D341Med (cell line): ENCODE measurements at places on chromosomes 5 and 9.
A peak's percentile ranks its signal among the peaks of the same experiment; 100 is the strongest.

- no peak for DNase-seq
Observed at GRCh38 chr9:78685471-78685870, 388.5 kb downstream of the PSAT1 start.

- DNase-seq, result no peak
Observed at GRCh38 chr5:139025651-139026050, 150.5 kb upstream of the LRRTM2 start.

GRCh38 chr5:133708331-133708850 lies 96.0 kb upstream of the FSTL4 start:
- DNase-seq, result no peak

DNA sequence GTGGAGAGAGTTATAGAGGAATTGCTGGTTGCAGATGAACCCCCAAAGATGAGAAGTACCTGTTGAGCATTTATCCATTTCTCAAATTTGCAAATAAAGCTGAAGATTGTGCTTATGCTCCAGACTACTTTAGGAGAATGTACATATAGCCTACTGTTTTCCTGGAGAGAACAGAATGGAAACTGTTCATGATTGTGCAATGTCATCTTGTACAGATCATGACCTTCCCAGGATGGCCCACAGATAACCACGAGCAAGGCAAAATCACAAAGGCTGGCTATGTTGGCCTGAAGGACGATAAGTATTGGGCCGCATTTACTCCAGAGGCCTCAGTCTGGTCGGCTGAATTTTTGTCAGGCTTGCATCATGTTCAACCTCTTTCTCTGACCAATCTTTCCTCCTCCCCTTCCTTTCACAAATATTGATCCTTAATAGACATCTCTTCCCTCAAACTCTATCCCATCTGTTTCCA lies 28.5 kb upstream of the RICTOR start:
- DNase-seq, result no peak

DNA sequence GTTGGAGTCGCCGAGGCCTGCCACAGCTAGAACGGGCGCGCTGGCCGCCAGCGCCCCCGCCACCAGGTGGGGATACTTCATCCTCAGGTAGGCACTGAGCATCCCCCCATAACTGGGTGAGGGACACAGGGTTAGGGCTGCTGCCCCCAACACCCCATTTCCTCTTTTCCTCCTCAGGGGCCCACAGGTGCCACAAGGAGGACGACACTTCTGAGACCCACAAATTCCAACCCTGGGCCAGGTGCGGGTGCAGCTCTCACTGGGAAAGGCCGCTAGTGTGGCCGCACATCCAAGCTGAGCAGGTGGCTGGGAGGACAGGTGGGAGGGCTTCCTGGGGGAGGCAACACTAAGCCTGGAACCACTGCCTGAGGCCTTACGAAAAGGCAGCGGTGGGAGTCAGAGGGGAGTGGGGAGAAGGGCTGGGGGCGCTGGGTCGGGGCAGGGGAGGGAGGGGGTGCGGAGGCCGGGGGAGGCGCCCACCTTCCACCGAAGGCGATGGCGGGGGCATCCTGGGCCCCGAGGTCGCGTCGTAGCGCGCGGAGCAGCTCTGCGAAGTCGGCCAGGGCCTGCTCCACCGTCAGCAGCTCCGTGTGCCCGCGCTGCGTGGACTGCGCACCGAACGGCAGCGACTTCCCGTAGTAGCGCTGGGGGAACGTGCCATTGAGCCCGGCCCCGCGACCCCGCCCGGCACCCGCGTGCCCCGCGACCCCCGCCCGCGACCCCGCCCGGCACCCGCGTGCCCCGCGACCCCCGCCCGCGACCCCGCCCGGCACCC lies 961 bp downstream of the DPP7 start:
- peak; percentile 68 for DNase-seq

GRCh38 chr5:172859966-172860365 lies 25.9 kb downstream of the ERGIC1 start:
- DNase-seq, result no peak

GRCh38 chr5:57179262-57180200 lies 5.7 kb downstream of the GPBP1 start:
- DNase-seq, result no peak

DNA sequence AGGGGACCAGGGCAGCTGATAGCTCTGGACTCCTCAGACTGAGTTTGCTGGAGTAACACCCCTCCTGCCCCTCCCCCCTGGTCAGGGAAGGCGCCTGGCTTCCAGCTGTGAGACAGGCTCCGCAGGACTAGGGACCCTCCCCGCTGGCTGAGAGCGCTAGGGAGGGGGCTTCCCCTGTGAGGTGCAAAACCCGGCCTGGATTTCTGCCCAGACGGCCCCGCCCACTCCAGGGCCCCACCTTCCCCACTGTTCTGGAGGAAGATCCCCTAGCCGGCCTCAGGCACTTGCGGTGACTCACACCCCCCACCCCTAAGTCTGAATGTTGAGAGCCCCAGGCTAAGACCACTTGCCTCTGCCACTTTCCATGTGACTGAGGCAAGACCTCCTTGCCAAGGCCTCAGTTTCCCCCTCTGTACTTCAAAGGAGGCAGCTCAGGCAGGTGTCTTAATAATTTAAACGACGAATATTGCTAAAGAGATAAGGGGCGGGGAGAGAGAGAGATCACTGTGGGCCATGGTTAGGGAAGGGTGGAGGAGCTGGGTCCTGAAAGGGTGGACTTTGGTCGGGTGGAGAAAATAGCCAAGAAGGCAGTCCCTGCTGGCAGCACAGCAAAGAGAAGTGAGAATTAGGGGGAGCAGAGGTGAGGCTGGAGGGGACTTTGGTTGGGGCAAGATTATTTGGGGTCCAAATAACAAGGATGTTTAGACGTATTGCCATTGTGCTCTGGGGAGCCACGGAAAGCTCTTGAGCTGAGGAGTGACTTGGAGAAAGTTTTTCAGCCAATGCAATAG lies 1.0 kb upstream of the DAB2IP start:
- peak; percentile 80 for DNase-seq

- peak; percentile 12 for DNase-seq
Observed at GRCh38 chr9:138103849-138104206, 226.2 kb downstream of the CACNA1B start.

DNA sequence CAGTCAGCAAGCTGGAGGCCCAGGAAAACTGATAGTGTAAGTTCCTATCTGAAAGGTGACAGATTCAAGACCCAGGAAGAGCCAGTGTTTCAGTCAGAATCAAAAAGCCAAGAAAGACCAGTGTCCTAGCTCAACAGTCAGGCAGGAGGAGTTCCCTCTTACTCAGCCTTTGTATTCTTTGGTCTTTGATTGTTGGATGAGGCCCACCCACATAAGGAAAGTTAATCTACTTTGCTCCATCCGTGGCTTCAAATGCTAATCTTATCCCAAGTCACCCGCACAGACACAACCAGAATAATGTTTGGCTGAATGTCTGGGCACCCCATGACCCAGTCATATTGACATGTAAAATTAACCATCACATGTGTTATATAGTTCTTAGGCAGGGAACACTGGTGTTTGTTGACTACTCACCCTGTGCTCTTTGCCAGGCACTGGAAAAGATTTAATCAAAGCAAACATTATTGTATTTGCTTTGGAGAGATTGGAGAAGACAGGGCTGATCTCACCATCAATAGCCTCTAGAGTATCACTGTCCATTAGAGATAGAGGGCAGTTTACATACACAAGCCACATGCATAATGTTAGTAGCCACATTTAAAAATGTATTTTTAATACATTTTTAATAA lies 96.3 kb upstream of the KCNN2 start:
- no peak for DNase-seq

DNA sequence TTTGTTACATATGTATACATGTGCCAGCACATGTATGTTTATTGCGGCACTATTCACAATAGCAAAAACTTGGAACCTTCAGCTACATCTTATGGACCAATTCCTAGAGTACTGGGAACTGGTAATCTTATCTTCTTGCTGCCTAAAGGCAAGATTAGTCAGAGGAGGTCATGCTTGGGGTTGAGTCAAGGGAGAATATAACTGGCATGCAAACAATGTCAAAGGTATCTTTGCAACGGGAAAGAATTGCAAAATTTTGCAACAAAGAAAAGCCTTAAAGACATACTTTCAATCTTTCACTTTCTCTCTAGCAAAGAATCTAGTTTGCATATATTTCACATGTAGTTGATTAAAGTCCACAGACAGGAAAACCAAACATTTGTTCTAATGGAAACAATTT lies 145.2 kb downstream of the EDIL3 start:
- DNase-seq, result no peak

DNA sequence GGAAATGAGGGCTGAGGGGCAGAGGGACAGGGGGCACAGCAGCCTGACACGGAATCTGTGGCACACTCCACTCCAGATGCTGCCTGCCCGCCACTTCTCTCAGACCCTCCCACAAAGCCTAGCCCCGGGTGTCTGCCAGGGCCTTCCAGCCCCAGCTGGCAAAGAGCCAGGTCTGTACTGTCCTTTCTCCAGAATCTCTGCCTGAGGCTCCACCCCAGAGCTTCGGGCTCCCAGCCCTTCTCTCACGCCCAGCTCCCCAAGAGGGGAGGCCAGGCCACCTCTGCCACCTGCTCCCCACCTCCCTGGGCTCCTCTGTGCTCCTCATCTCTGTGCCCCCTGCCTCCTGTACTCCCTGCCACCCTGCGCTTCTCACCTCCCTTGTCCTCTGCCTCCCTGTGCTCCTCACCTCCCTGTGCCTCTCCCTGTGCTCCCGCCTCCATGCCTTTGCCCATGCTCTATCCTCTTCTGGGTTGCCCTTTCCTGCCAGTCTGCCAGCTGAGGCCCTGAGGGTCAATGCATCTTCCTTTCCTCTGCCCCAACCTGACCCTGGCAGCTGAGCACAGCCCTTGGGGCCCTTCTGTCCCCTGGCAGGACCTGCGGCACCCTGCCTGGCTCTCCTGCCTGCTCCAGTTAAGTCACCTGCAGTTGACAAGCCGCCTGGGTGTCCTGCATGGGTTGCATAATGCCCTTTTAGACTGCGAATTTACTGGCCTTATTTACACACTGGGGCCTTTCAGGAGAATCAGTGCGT lies 36.4 kb downstream of the RASGEF1C start:
- DNase-seq, result peak; percentile 46

DNA sequence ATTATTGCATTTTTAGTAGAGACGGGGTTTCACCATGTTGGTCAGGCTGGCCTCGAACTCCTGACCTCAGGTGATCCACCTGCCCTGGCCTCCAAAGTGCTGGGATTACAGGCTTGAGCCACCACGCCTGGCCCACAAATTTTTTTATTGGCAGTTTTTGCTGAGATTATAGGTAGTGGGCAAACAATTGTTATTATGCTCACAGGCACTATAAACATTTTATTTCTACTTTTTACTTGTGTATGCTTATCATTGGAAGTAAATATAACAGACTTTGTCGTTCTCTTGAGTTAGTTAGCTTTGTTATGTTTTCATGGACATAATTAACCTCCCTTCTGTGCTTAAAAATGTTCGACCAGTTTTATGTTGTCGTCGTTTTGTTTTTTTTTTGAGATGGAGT lies 23.9 kb downstream of the UGCG start:
- DNase-seq, result no peak

DNA sequence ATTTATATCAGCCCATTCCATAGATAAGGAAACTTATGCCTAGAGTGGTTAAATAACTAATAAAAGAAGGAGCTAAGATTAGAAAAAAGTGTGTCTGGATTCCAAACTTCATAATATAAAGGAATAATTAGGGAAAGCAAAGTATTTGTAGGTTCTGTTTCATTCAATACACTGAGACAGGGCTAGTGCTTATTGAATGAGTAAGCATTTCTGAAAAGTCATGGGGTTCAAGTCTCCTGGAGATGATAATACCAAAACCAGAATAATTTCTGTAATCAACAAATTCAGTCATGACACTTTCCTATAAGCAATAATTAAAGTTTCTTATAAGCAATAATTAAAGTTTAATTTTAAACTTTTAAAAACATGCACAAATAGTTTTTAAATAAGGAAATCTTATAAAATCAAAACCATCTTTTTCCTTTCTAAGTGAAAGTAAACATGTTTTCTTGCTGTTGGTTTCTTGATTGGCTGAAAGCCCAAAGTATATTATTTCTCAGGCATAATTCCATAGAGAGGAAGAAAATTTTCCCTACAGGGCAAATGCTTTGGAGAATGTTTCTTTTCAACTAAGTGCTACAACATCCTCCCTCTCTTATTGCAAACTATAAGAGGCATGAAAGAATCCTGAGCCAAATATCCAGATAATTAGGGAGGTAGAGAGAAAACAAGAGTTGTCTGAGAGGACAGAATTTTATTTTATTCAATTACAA lies 510.2 kb downstream of the PRELID2 start:
- DNase-seq, result no peak
